ENCODE measurements at places on chromosomes 12 and 14. TPM values are rescaled to one million over a fixed set of nuclear protein-coding genes. Genes with fewer than 3 reads are reported as not detected.

Gene ACACB
- 20.2 TPM for total RNA-seq

Gene CDCA4
- 20.2 TPM for total RNA-seq

Gene CLBA1
- total RNA-seq: 1.0 TPM

Gene DIP2B
- total RNA-seq: 20.7 TPM

Gene OASL
- total RNA-seq: 36.5 TPM

Gene AICDA
- total RNA-seq: not detected

Gene FLRT2
- total RNA-seq: not detected

Gene IFNG
- total RNA-seq: 8.9 TPM

Gene SOAT2
- 2.9 TPM for total RNA-seq

Data from CD8-positive, alpha-beta T cell (primary cell).